ENCODE measurements at places on chromosomes 1 and 21.

GRCh38 chr21:44505673-44506278 is 34.2 kb downstream of the KRTAP10-1 start:
- no peak for DNase-seq

DNA sequence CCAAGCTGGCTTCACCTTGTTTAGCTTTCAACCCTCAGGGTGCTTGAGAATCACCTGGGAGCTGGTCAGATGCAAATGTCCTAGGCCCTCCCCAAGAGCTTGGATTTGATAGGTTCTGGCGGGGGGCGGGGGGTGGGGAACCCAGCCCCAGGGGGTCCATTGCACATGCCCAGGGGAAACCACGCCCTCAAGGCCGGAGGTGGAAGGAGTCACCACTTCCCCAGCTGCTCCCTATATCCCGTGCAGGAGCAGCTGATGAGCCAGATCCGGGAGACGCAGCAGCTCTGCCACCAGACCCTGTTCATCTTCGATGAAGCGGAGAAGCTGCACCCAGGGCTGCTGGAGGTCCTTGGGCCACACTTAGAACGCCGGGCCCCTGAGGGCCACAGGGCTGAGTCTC is 5.8 kb downstream of the TOR3A start:
- DNase-seq = peak; percentile 90

DNA sequence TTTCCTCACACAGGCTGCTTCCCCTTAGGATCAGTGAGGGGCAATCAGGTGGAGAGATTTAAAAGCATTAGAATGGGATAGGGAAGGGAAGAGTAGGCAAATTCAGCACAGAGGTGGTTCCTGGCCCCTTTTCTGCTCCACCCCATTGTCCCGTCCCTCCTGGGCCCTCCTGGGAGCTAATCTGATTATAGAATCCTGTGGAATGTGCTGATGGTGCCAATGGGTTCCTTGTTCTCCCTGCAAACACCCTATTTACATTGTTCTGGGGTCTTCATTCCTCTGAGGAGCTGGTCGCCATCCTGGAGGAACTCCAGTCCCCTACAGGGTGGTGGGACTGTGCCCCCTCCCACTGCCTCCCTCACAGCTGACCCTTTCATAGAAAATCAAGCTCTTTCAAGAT is 34.4 kb upstream of the LRP8 start:
- no peak for DNase-seq

GRCh38 chr1:24870551-24871195 is 59.4 kb downstream of the RUNX3 start:
- no peak for DNase-seq

- DNase-seq = peak; percentile 52
Measured at GRCh38 chr1:40877698-40878097, 15.5 kb upstream of the CITED4 start.

Measured in GM23338 (cell line).